T-helper 17 cell (primary cell): ENCODE measurements at places on chromosomes 12 and 14. TPM values are rescaled to one million over a fixed set of nuclear protein-coding genes. Genes with fewer than 3 reads are reported as not detected.
A peak's percentile ranks its signal among the peaks of the same experiment; 100 is the strongest.

LRTM2 gene
- total RNA-seq = not detected

GRCh38 chr12:18090093-18090492, at the start of gene RERGL:
RERGL (minus strand) TSS chr12:18090193; CDS start chr12:18090140, 53 bp downstream.
- no peaks in the 10 kb centered on the region for H3K27me3 ChIP-seq
- no peak for DNase-seq
- H3K4me1 ChIP-seq = no peaks in the 10 kb centered on the region
- H3K4me3 ChIP-seq = no peak within 1 kb of the TSS

LTBR gene
- total RNA-seq = 0.47 TPM

DNA sequence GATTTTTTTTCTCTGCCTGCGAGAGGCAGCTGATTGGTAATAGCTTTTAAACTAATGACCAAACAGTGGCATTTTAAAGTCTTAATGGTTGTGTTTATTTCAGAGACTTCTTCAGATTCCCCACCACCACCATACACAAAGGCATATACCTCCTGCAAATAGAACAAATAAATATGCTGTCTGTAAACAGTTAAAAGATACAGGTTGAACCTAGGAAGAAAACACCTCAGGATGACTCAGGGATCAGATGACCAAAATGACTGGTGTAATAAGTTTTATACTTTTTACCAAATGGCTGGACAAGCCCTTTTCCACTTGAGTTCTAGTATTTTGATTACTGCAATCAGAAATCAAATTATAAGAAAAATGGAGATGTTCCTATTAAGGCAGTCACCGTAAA, 364.1 kb downstream of the PAWR start:
- no peaks in the 10 kb centered on the region for H3K4me1 ChIP-seq
- H3K36me3 ChIP-seq = no peaks in the 10 kb centered on the region
- no peak overlapping the region for H3K4me3 ChIP-seq
- DNase-seq = no peak
- H3K27me3 ChIP-seq = no peaks in the 10 kb centered on the region

DNA sequence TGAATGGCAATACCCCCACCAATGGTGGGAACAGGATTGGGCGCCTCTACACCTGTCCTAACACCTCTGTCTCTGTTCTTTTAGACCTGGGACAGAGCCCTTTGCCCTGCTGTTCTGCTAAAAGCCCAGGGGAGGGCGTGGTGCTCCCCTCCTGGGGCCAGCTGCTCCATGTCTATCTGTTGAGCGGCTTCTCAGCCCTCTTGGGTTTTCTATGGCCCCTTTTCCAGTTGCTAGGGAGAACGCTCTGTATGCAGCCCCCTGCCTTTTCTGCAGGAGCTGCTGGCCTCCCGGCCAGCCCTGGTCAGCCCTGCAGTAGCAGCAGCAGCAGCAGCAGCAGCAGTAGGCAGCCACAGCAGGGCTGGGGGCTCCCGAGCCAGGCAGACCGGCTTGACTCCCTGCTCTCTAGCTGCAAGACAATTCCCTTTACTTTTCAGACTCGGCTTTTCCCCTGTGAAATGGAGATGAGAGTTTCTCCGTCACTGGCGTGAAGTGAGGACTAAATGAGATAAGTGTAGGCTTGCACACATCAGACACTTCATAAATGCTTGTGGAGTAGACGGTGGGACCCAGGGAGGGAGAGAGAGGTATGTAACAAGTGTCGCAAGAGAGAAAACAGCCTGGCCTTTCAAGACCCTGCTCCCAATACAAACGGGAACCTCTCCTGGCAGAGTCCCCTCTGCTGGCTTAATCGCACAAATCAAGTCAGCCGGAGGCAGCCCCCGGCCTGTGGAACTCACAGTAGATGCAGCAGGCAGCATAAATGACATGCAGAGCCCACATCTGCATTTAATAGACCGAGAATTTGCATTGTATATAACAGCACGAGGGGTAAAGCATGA, 1.0 kb downstream of the RTL1 start:
- peaks cover 4% of the 10 kb centered on the region for H3K4me1 ChIP-seq
- no peak overlapping the region for H3K4me3 ChIP-seq
- H3K27ac ChIP-seq = no peak overlapping the region
- H3K27me3 ChIP-seq = peaks cover 71% of the 10 kb centered on the region

DNA sequence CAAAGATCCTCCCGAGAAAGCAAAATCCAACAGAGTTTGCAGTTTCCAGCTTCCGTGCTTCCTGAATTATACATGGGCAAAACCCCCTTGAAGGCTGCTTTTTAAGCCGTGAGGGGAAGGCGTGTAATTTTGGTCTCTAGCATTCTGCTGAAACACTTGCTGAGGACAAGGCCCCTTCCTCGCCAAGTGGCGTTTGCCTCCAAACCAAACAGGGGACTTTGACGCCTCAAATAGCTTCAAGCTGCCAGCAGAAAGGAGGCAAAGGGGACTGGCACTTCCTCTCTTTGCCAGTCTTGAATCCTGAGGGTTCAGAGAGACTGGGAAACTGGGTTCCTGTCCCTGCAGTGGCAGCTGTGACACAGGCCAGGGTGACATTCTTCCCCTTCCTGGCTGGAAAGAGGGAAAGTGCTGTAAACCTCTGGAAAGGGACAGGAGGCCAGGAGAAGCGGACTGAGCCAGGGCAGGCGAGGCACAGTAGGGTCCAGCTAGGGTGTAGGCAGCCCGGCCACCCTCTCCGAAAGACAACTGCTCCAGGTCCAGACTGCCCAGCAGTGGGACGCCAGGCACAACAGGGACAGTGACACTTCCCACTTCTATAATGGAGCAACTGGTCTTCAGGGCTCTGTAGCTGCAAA, 96.2 kb upstream of the MED13L start:
- no peaks in the 10 kb centered on the region for H3K4me1 ChIP-seq
- peaks cover under 1% of the 10 kb centered on the region for H3K36me3 ChIP-seq
- no peak overlapping the region for H3K4me3 ChIP-seq

ITGB7 gene
- total RNA-seq = 367 TPM

DNA sequence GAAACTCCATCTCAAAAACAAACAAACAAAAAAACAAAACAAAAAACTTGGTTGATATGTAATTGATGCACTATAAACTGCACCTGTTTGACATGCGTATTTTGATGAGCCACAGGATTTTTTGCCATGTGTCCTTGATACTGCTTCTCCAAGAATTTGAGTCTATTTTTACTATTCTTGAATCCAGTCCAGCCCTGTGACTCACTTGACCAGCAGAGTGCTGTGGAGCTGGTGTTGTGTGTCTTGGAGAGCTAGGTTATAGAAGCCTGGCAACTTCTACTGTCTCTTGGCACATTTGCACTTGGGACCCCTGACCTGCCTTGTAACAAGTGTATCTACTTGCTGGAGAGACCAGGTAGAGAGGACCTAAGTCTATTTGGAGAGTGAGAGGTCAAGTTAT, 52.0 kb downstream of the KLRG1 start:
- peaks cover 42% of the 10 kb centered on the region for H3K4me1 ChIP-seq
- H3K36me3 ChIP-seq = peaks cover 4% of the 10 kb centered on the region
- no peak overlapping the region for H3K4me3 ChIP-seq
- no peak for DNase-seq
- no peaks in the 10 kb centered on the region for H3K27me3 ChIP-seq

DNA sequence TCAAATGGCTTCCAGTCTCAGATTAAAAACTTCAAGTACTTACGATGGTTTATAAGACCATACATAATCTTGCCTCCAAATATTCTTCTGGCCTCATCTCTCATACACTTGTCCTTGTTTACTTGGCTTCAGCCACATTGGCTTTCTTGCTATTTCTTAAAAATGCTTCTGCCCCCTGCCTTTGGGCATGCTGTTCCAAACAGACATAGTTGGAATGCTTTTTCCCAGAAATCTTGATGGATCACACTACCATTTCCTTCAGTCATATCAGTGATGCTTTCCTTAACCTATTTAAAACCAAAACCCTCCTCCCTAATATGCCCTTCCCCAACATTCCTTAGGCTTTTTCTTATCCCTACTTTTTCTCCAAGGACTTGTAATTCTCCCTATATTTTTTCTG, 74.4 kb upstream of the PAWR start:
- H3K27ac ChIP-seq = no peak overlapping the region
- H3K4me3 ChIP-seq = no peak overlapping the region
- H3K27me3 ChIP-seq = no peaks in the 10 kb centered on the region
- DNase-seq = no peak
- H3K36me3 ChIP-seq = no peaks in the 10 kb centered on the region

GRCh38 chr14:61677479-61677878, 17.8 kb upstream of the HIF1A start:
- H3K27ac ChIP-seq = no peak overlapping the region
- H3K4me1 ChIP-seq = peaks cover 2% of the 10 kb centered on the region
- no peaks in the 10 kb centered on the region for H3K27me3 ChIP-seq
- H3K36me3 ChIP-seq = no peaks in the 10 kb centered on the region
- no peak overlapping the region for H3K4me3 ChIP-seq
- no peak for DNase-seq

DNA sequence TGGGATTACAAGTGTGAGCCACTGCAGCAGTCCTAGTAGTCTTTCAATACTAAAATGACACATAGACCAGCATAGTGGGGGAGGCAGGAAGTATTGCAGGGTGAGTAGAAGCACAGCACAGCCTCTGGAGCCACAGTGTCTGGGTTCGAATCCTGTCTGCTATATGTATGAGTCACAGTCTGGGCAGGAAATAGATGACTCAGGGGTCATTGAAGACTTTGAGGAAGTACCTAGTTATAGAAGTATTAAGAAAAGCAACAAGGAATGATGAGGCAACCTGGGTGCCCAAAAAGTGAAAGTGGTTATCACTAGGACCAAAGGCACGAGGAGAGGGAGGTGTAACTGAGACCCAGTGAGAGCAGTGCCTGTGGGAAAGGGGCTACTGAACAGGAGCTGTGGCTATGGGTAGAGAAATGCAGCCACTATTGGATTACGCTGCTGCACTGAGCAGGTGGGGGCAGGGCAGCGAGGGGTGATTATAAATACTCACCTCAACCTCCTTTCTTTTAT, 124.0 kb downstream of the PDE3A start:
- peaks cover 4% of the 10 kb centered on the region for H3K27me3 ChIP-seq
- DNase-seq = no peak

GRCh38 chr12:42903736-42904135, 314.2 kb upstream of the PRICKLE1 start:
- H3K36me3 ChIP-seq = no peaks in the 10 kb centered on the region
- no peak overlapping the region for H3K27ac ChIP-seq

CCDC92 gene
- 30.1 TPM for total RNA-seq

- no peak overlapping the region for H3K4me3 ChIP-seq
- no peak overlapping the region for H3K27ac ChIP-seq
- no peaks in the 10 kb centered on the region for H3K4me1 ChIP-seq
- H3K36me3 ChIP-seq = peaks cover 4% of the 10 kb centered on the region
- peaks cover 39% of the 10 kb centered on the region for H3K27me3 ChIP-seq
- DNase-seq = no peak
These were observed 362.2 kb downstream of the CACNA1C start for GRCh38 chr12:2414810-2415567.

DNA sequence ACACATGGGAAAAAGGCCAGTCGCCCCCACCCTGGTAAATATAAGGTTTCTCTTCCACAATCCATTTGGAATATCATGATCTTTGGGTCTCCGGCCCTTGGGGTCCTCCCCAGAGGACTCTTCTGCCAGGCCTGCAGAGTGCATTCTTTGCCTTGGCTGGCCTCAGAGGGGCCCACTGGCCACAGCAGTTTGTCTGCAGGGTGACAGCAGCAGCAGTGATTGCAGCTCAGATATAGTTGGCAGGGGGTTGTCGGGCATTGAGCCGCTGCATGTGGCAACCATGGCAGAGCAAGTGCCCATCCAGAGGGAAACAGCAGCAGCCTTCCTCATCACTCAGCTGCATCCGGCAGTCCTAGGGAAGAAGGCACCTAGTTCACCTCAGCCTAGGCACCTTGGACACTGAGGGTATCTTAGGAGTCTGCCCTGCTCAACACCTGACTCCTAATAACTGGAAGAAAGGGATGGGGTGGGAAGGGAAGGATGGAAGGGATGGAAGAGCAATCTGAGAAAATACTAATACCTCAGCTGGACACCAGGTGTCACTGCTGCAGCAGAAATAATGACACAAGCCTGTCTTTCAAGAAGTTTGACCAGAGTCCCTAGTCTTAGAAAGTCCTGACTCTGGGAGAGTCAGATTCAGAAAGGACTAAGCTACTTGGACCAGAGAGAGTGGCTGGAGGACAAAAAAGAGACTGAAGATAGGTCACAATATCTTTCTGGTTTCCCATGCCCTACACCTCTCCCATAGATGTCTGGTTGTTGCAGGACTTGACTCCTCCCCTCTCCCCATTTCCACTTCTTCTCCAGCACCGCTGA, 8.9 kb downstream of the AJUBA start:
- no peak overlapping the region for H3K27ac ChIP-seq
- peaks cover 2% of the 10 kb centered on the region for H3K36me3 ChIP-seq
- no peak overlapping the region for H3K4me3 ChIP-seq
- peaks cover 6% of the 10 kb centered on the region for H3K4me1 ChIP-seq

GRCh38 chr14:93090826-93091555, 24.7 kb downstream of the ITPK1 start:
- peaks cover 33% of the 10 kb centered on the region for H3K4me1 ChIP-seq
- no peaks in the 10 kb centered on the region for H3K27me3 ChIP-seq
- H3K27ac ChIP-seq = peak overlapping the region; percentile 51
- H3K36me3 ChIP-seq = peaks cover 2% of the 10 kb centered on the region

NEDD1 gene
- 19.6 TPM for total RNA-seq

DNA sequence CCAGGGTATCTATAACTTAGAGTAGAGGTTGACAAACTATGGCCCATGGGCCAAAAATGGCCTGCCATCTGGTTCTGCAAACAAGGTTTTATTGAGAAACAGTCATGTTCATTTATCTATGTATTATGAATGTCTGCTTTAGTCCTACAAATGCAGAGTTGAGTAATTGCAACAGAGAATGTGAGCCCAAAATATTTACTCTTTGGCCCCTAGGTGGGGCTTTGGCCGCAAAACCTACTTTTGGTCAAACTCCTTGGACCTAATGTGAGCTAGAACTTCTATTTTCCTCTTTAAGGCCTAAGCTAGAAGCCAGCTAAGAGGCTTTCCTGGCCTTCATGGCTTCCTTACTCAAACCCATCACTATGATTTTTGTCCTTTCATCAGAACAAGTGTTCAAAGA, 379.1 kb downstream of the NELL2 start:
- H3K36me3 ChIP-seq = no peaks in the 10 kb centered on the region
- H3K27ac ChIP-seq = no peak overlapping the region
- no peak for DNase-seq
- no peaks in the 10 kb centered on the region for H3K4me1 ChIP-seq
- H3K4me3 ChIP-seq = no peak overlapping the region

EML1 gene
- total RNA-seq = not detected

GRCh38 chr12:42969355-42969754, 379.8 kb upstream of the PRICKLE1 start:
- no peaks in the 10 kb centered on the region for H3K4me1 ChIP-seq
- H3K27me3 ChIP-seq = no peaks in the 10 kb centered on the region
- no peak for DNase-seq

- peak overlapping the region; percentile 91 for H3K4me3 ChIP-seq
- DNase-seq = no peak
- H3K27me3 ChIP-seq = no peaks in the 10 kb centered on the region
- no peaks in the 10 kb centered on the region for H3K36me3 ChIP-seq
These were observed 484 bp downstream of the MIS18BP1 start for GRCh38 chr14:45252366-45253069.

CLEC4E gene
- 0.73 TPM for total RNA-seq

KRT75 gene
- total RNA-seq = not detected
